ENCODE measurements at places on chromosomes 13 and 19.

- DNase-seq: no peak
These were observed 209.1 kb downstream of the OLFM4 start for GRCh38 chr13:53237696-53238095.

DNA sequence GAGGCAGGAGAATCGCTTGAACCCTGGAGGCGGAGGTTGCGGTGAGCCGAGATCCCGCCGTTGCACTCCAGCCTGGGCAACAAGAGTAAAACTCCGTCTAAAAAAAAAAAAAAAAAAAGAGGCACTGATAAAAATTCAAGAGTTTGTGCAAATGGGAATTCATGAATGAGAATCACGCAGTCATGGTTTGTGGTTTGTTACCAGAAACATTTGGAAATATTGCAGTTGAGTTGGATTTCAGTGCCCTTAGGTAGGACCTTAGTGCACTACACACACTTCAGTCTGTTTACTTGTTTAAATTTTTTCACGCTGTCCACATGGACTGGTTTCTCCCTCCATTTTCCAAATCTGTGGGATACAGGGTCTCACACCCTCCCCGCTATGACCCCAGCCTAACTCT lies 28.4 kb downstream of the ZNF844 start:
- no peak for DNase-seq

DNA sequence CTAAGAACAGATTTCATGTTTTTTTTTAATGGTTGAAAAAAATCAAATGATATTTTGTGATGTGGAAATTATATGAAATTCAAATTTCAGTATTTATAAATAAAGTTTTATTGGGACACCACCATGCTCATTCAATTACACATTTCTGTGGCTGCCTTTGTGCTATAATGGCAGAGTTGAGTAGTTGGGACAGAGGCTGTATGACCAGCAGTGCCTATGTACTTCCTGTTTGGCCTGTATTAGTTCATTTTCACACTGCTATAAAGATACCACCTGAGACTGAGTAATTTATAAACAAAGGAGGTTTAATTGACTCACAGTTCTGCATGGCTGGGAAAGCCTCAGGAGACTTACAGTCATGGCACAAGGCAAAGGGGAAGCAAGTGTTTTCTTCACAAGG lies 33.6 kb downstream of the AKAP11 start:
- DNase-seq: no peak

DNA sequence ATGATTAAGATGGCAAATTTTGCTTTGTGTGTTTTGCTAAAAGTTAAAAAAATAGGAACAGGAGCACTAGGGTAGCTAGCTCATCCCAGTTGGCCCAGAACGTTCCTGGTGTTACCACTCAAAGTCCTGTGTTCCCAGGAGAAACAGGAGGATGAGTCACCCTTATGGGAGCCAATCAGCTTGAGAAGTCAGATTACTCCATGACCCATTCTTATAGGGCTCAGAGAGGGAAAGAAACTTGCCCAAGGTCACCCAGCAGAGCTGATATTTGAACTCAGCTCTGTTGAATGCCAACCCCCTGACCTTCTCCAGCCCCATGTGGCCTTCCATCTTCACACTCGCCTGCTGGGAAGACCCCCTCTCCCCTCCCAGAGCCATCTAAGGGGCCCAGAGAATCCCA lies 13.0 kb downstream of the NMRK2 start:
- DNase-seq: no peak

DNA sequence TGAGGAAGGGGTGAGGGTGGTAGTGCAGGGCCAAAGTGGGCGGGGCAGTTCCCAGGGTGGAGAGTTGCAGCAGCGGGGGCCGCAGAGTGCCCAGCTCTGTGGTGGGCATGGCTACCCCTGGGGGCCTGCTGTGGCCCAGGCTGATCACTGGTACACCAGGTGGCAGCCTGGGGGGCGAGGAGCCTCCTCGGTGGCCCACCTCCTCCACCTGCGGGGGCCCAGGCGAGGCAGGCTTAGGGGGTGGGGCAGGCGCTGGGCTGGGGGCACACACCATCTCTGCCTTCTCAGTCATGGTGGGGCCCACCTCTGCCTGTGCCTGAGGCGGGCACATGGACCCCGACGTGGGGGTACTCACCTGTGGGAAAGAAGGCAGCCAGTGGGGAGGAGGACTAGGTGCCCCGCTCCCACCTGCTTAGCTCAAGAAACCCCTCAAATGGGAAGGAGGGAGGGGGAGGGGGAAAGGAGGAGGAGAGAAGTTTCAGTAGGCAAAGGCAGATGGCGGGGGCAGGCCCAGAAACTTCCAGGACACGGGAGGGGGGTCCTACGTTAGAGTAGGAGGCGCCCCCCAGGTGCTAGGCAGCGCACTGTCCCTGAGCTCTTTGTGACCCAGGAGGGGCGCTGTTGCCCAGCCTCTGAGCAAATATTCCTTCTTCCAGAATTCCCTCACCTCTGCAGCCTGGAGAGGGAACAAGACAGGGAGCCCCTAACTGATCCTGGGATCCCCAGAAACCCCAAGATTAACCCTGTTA lies 1.6 kb downstream of the LYL1 start:
- no peak for DNase-seq

- no peak for DNase-seq
These were observed 1.0 kb downstream of the FNDC3A start for GRCh38 chr13:48976576-48977285.

- DNase-seq: no peak
These were observed 4.9 kb downstream of the RCBTB2 start for GRCh38 chr13:48527955-48528354.

- no peak for DNase-seq
These were observed 4.4 kb upstream of the C19orf18 start for GRCh38 chr19:57978586-57979289.

- DNase-seq: no peak
These were observed 471.1 kb upstream of the ZNF507 start for GRCh38 chr19:31874313-31874712.
